Cardiac septum (tissue), 1 donor: ENCODE measurements at places on chromosomes 1 and 21.
A peak's percentile ranks its signal among the peaks of the same experiment; 100 is the strongest.

GRCh38 chr1:58783090-58783992, 506 bp downstream of the JUN start:
- DNase-seq: peak; percentile 82

GRCh38 chr21:42107881-42108553, 36.9 kb downstream of the UMODL1 start:
- DNase-seq: no peak

GRCh38 chr1:45051005-45051772, 39.1 kb downstream of the UROD start:
- DNase-seq: no peak

- no peak for DNase-seq
These were observed 103.6 kb downstream of the KIF26B start for GRCh38 chr1:245258271-245258920.

DNA sequence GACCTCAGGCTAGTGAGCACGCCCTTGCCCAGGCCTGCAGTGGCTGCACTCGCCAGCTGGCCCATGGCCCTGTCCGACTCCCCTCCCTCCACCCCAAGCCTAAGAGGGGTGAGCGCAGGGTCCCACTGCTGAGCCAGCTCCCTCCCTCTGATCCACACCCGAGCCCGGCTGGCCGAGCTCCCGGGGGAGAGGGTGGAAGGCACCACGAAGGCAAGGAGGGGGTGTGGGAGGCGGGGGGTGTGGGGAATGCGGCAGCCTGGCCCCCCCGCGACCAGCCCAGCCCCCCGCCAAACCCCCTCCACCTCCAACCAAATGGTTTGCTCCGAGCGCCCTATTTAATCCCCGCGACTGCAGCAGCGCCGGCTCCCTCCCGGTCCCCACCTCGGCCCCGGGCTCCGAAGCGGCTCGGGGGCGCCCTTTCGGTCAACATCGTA, at the start of gene CADM3:
Gene CADM3 (plus strand): TSS at position 362 of the 434 bp plus-strand sequence. CDS start 151 bp downstream, outside the sequence.
- no peak for DNase-seq

DNA sequence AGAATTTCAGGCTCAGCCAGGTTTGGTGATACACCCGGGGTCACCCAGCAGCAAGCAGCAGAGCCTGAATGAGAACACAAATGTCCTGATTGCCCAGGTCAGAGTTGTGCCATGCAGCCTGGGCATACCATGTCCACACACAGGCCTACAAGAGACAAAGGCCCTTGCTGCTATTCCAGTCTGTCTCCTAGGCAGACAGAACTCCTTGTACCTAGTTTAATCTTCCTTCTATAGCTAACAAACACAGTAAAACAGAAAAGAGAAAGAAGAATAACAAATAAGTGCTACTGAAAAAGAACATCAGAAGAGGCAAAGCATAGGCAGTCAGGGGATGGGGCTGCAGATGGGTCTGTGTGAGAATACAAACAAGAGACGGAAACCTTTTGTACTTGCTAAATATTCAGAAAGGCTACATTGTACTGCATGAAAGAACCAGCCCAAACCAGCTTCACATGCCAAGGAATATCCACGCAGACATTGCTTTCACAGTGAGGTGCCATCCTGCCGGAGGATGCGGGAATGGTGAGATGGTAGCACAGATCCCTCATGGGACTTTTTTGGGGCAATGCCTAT, 401.7 kb downstream of the OMA1 start:
- no peak for DNase-seq

GRCh38 chr1:197180252-197180878, 33.9 kb upstream of the ASPM start:
- no peak for DNase-seq

DNA sequence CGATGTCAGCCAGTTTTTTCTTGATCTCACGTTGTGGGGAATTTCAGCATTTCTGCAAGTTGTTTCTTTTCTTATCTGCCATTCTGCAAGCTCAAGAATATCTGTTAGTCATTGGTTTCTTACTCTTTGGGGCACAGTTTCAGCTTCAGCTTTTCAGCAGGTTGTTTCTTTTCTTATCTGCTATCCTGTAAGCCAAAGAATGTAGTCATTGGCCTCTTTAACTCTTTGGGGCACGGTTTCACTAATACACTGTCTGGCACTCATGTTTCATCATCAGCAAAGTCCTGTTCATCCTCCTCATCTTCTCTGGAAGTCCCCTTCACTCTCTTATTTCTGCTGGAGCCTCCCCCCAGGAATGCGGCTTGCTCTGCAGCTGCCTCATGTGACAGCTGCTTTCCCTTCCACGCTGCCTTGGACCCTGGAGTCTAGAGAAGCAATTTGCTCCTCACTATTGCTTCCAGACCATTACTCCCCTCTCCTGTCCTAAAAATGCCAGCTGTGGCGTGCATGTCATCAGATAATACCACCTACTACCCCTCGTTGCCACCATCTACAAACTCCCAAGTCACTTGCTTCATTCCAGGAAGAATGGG, 67.0 kb upstream of the CACNA1E start:
- no peak for DNase-seq

GRCh38 chr21:44503901-44504399, 36.0 kb downstream of the KRTAP10-1 start:
- DNase-seq: no peak

- no peak for DNase-seq
These were observed 225.5 kb upstream of the ADAMTS5 start for GRCh38 chr21:27192281-27192949.

DNA sequence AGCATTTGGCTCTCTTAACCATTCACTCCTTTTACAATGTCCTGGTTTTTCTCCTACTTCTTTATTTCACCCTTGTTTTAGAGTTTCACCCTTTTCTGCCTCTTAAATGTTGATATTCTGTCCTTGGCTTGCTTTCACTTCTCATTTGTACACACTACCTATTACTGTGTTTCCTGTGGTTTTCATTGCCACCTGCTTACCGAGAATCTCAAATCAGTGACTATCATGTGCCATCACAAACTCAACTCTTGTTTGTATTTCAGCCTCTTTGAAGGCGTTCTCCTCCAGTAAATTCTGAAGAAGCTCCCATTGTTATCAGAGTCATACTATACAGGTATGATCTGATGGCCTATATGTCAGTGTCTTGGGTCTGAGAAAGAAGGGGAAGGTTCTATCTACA, 65.7 kb downstream of the NPHS2 start:
- DNase-seq: no peak

GRCh38 chr1:208090388-208091301, 153.5 kb downstream of the PLXNA2 start:
- DNase-seq: no peak

GRCh38 chr1:83024251-83024767, 974.6 kb downstream of the TTLL7 start:
- no peak for DNase-seq

DNA sequence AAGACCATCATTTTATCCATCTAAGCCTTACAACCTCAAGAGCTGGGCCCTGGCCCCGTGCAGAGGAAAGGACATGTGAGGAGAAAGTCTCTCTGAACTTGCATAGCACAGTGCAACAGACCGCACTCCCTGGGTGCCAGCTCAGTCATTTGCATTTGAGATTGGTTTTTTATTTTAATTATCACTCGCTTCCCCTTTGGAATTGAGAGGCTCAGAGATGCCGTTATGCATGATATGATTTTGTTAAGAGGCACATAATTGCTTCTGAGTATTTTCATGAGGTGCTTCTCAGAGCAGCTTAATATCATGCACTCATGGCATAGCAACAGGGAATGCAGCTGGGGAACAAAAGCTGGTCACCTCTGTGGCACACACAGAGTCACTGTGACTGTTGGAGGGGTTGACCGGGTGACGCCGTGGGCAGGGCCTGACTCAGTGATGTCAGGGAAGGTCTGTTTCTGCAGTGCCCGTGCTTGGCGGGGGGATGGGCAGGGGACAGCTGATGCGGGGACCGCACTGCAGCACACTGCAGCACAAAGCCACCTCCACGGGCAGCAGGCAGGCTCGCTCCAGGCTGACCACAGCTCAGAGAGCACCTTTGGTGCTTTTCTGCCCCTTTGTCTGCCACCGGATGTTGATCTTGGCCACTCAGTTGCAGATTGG, 43.2 kb upstream of the VAMP3 start:
- DNase-seq: no peak
